ENCODE measurements at places on chromosomes 5 and 9.

DNA sequence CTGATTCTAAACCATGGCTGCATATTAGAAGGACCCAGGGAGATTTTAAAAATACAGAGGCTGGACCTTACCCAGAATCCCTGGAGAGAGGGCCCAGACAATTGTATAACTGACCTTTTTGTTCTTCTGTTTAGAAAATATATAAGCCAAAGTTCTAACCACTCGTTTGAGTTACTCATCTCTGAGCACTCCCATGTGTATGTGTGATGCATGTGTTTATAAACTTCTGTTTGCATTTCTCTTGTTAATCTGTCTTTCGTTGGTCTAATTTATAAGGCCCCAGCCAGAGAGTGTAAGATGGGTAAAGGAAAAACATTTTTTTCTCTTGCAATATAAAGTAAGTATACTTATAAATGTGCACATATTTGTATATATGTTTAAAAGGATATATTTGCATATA, 443.9 kb downstream of the ZNF608 start:
- DNase-seq, result no peak

- DNase-seq, result no peak
These were observed 42.6 kb upstream of the KIF2A start for GRCh38 chr5:62263401-62263800.

- DNase-seq, result no peak
These were observed 135.6 kb downstream of the DOCK2 start for GRCh38 chr5:169772688-169773087.

- DNase-seq, result no peak
These were observed 20.9 kb downstream of the FOXE1 start for GRCh38 chr9:97873882-97874281.

GRCh38 chr5:114467729-114468128, 105.9 kb downstream of the KCNN2 start:
- DNase-seq, result no peak

Measured in NCI-H187 (cell line).